ENCODE measurements at places on chromosomes 4 and X.

DNA sequence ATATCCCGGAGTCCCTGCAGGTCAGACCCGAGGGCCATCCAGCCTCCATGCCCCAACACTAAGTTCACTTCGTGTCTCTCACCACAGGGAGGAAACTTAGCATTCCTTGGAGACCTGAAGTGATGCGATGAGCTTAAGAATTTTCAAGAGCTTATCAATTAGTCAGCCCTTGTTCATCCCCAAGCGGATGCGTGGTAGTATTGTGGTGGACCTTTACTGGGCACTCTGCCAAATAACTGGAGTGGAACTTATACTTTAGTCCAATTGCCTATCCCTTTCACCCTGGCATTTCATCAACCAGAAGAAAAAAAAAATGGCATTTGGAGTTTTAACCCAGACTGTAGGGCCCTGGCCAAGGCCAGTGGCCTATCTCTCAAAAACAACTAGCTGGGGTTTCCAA is 137.1 kb downstream of the RELL1 start:
- DNase-seq = peak; percentile 77

DNA sequence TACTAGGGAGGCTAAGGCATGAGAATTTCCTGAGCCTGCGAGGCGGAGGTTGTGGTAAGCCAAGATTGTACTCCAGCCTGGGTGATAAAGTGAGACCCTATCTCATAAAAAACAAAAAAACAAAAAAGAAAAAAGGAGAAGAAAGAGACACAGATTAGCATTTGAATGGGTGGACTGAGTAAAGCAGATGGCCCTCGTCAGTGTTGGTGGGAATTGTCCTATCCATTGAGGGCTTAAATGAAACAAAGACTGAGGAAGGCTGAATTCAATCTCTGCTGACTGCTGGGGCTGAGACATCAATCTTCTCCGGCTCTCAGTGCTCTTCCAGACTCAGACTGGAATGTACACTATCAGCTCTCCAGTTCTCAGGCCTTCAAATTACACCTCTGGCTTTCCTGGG is 136.8 kb downstream of the SLC7A11 start:
- no peak for DNase-seq

DNA sequence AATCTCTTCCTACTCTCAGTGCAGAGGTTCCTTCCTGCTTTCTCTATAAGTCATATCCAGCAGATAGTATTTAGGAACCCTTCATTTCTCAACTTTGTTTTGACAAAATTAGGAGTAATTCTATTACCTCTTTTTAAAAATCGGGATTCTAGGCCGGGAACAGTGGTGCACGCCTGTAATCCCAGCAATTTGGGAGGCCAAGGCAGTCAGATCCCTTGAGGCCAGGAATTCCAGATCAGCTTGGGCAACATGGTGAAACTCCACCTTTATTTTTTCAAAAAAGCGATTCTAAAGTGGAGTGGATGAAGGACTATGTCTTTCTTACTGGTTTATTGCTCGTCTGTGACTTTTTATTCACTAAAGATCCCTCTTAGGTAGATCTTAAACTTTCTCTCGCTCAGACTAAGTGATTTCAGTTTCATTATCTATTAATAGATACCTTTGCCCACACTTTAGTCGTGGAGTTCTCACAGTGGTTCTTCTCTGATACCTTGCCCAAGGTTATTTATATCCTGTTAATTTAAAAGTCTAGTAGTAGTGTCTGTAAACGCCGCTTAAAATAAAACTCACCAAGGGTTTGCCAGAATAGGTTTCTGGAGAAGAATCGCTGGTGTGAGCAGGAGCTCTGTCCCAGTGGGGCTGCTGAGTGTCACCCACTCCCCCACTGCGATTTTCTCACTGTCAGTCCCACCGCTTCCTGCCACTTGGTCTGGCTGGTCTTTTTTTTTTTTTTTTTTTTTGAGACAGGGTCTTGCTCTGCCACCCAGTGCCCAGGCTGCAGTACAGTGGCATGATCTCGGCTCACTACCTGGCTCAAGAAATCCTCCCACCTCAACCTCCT is 27.0 kb upstream of the TMEM131L start:
- no peak for DNase-seq

DNA sequence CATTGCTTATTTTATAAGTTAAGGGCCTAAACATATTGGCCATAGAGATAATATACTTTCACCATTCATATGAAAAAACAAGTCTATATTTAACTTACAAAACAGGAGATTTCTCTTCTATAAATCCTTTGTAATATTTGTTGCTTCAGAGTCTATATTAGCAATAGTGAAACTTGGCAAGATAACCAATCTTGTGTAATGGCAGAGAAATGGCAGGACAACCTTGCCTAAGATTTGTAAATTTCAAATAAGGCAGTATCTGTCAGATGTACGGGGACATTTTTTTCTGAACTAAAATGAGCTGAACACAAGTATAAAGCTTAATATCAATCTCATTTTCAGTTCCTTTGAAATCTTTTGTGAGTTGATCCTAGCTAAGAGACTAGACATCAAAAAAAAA is 17.8 kb upstream of the CPEB2 start:
- DNase-seq = no peak

GRCh38 chr4:11525085-11525484 is 96.4 kb upstream of the HS3ST1 start:
- DNase-seq = no peak

DNA sequence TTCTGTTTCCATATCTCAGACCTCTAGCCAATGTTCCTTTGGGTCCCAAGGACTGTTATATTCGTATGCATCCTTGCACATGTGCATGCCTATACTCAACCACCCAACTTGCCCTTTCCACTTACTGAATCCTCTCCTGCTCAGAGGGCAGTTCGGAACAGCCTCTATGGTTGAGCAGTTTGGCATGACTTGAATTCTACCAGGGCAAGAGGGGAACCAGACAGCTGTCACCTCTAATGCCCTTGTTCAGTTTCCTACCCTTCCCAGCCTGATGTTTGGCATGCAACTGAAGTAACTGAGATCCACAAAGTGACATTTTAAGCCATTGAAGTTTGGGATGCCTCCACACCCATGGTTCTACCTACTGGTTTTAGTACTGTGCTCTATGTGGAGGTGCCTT is 17.5 kb downstream of the DRP2 start:
- no peak for DNase-seq

DNA sequence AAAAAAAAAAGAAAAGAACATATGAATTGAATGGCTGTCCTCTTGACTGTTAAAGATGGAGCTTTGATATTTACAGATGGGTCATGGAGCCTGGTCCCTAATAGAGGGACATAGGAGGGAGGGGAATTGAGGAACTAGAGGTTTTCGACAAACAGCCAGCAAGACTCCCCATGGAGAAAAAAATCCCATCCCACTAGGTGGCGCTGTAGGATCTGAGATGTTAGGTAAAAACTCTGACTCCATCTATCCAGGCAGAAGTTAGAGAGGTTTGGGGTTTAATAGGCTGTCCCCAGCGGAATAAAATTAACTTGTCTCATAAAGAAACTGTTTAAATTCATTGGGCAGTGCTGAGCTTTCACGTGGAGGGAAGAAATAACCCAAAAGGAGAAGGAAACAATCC is 45.9 kb downstream of the HMGB2 start:
- peak; percentile 55 for DNase-seq

DNA sequence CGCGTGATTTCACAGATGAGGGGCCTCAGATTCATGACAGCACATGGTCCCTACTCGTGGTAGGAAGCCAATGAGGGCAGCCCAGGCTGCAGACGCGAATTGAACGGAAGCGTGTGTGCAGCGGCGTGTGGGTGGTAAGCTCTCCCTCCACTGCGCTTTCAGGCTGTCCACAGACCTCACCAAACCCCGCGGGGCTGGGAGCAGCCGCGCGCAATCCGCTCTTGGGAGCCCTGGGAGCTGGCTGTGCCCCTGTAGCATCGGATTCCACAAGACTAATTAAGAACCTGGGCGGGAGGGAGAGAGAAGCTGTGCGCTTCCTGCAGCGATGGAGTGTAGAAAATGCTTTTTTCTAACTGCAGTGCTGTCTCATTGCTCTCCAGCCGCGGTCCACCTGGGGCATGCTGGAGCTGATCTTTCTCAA is 134.9 kb downstream of the STOX2 start:
- DNase-seq = peak; percentile 11

- DNase-seq = no peak
Observed at GRCh38 chr4:7956270-7956808, 16.7 kb upstream of the AFAP1 start.

GRCh38 chr4:38902695-38903094 is 35.1 kb downstream of the FAM114A1 start:
- DNase-seq = no peak

GRCh38 chrX:106178826-106179225 is 10.7 kb downstream of the PWWP3B start:
- DNase-seq = no peak

DNA sequence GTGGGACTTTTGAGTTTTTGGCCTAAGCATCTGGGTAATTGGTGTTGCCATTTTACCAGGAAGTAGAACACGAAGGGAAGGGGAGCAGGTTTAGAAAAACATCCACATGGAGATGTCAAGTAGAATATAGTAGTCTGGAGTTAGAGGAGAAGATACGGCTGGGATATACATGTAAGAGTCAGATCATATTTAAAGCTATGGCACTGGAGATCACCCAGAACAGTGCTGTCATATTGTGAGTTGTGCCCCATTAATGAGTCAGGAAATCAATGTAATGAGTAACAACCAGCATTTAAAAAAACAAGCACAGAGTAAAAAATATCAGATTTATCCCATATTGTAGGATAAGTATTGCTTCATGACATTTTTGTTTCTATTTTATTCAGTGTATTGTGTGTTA is 4.2 kb downstream of the GSTCD start:
- DNase-seq = no peak

DNA sequence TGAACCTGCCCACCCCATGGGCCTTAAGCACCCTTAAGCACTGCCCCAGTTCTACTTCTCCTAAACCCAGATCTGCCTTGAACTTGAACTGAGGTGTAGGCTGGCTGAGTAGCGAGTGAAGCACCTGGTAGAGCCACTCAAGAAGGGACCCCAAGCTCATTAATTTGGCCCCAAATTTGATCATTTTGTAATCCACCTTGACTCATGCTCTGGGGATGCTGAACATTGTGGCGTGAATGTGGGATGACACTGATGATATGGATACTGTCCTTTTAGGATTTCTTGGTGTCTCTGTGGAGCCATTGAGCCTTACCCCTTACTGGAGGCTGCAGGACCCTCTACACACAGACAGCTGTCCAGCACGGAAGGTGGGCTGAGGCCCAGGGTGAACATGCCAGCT is at the start of gene ZNF157:
ZNF157 (plus strand) TSS at position 301 of the 400 bp plus-strand sequence; CDS start at position 392, 91 bp downstream.
- no peak for DNase-seq

DNA sequence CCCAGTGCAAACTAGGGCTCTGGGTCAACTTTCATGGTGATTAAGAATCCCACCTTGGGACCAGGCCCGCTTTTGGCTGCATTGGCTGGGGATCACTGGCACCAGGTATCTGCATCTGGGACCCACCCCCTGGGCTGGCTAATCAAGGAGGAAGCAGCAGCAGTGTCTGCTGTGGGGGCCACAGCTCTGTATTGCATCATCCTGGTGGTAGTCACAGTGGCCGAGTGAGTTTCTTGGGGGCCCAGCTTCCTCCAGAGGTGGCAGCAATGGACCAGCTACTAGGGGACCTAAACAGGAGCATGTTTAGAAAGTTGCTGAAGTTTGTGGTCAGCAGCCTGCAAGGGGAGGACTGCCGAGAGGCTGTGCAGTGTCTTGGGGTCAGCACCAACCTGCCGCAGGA is 15.7 kb downstream of the LNX1 start:
- no peak for DNase-seq

GRCh38 chr4:122666527-122667245 is 45.8 kb upstream of the IL21 start:
- DNase-seq = peak; percentile 98

DNA sequence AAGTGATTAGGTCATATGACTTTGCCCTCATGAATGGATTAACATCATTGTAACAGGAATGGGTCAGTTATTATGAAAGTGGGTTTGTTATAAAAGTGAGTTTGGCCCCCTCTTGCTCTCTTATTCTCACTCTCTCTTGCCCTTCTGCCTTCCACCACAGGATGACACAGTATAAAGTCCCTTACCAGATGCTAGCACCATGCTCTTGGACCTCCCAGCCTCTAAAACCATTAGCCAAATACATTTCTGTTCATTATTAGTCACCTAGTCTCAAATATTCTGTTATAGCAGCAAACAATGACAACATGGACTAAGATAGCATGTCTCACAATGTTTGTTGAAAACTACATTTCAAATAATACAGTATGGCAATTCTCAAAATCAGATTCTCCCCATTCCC is 59.7 kb downstream of the RWDD4 start:
- no peak for DNase-seq

DNA sequence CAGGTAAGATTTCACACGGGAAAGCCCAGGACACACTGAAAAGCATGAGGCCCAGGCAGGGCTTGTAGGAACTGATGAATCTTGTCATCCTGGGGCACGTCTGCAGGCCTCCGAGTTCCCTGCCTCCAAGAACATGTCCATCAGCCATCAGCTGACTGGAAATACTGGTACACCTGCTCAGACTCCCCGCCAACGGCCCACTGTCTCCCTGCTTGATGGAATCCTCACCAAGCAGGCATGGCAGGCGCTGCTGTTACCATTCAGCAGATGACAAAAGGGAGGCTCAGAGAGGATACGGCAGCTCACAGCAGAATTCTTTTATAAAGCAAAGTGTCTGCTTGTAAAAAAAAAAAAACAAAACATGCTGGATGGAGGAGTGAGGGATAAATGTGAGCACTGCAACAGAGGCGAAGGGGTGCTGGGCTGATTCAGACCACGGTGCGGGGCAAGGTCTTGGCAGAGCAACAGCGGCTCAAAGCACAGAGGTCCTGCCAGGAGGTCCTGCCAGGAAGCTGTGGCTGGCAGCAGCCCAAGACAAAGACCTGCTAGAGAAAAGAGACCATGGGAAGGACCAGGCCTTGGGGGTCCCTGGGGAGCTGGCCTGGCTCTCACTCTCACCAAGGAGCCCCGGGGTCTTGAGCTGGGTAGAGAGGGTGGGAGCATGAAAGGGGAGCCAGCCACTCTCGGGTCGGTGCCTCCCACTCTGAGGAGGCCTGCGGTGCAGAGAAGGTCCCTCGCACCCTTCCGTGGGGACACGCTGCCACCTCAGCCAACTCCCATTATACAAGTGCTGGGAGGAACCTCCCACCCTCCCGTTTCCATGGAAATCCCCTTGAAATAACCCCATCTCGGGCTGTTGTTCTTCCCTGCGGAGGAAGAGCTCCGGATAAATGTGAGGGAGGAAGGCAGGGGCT is 25.6 kb downstream of the PPP2R2C start:
- no peak for DNase-seq

DNA sequence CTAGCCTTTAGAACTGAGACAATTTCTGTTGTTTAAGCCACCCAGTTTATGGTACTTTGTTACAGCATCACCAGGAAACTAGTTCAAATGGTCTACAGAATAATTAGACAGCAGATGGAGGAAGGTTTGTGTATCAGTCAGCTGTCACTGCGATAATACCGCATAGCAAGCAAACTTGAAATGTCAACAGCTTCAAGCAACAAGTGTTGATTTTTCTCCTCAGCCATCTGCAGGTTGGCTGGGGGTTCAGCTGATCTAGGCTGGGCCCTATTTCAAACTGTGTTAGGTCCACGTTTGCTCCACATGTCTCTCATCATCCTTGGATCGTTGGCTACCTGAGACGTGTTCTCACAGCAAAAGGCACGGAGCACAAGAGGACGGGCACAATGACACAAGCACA is 19.2 kb upstream of the PHEX start:
- no peak for DNase-seq
